ENCODE measurements at places on chromosomes 7 and 10.
A peak's percentile ranks its signal among the peaks of the same experiment; 100 is the strongest.

DNA sequence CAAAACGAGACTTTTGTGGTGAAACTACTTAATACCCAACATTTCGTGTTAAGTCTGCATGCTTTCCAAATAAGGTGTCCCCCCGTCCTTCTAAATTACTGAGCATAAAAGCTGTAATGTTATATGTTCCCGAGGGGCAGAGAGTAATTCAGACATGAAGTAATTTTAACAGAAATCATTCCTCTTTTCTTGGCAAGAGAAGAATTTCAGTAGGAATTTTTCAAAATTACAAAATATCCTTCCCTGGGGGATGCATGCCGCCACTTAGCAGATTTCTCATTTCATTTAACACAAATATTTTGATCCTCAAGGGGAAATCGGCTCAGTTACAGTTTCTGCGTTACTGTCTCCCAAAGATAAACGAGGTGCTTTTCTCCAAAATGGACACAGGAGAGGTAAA, 213.2 kb upstream of the RHOBTB1 start:
- no peak for DNase-seq

DNA sequence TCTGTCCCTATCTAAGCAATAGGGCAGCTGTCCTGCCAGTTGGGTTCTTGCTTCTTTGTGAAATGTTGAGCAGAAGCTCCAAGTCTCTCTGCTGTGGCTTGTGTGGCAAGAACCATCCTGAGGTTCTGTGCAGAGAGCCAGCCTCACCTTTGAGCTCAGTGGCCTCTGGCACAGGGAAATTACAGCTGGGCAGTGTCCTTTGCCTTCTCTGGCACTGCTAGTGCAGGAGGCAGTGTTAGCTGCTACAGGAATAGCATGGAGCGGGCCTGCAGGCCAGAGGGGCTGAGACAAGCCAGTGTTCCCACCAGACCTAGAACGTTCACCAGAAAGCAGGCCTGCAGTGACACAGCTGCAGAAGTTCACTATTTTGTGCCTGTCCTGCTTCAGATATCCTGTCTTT, 1.8 kb downstream of the PRXL2A start:
- DNase-seq: no peak

DNA sequence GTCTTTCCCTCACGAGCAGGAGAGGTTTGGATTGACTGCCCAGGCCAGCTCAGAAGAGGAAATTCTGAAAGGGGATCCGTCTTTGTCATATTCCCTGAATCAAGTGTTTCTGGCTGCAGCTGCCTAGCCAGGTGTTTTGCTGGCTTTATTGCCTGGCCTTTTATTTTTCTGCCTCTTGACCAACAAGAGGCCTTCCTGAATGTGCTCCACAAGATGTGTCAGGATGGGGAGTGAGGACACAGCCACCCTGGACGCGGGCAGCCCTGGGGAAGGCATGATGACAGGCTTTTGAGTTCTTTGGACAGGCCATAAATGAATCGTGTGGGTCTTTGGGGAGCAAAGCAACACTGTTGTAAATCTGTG, 163.6 kb downstream of the CAMK1D start:
- peak; percentile 39 for DNase-seq

- DNase-seq: no peak
Measured at GRCh38 chr7:34153656-34154270, 248.4 kb downstream of the BMPER start.

DNA sequence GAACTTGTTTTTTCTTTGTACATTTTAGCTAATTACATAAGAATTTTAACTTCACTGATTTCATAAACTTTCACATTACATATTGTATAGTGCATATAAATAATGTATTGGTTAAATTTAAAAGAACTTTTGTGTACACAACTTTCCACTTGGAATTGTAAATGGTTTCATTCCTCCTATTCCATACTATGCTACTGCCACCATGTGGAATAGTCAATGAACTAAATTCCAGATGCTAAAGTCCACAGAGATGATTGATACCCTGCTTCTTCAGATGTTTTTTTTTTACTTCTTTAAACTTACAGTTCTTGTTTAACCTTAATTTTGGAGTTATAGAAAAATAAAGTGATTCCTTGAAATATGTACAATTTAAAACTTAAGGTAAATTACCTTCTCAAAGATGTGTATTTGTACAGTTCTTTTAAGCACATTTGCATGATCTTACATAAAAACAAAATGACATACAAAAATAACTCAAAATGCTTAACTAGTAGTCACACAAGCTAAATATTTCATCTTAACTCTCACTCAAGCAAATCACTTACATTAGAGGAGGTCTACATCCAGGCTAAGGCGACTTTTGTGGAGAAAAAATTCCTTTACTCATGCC, 247.6 kb upstream of the HGF start:
- DNase-seq: no peak
